Activated CD4-positive, alpha-beta memory T cell treated with anti-CD3 and anti-CD28 coated beads for 36 hours (primary cell): ENCODE measurements at places on chromosomes 16 and 17. TPM values are rescaled to one million over a fixed set of nuclear protein-coding genes. Genes with fewer than 3 reads are reported as not detected.
A peak's percentile ranks its signal among the peaks of the same experiment; 100 is the strongest.

Gene CCDC200
- not detected for total RNA-seq

Gene MEOX1
- 0.67 TPM for total RNA-seq

Gene RASL10B
- total RNA-seq: 0.73 TPM

Gene GPR179
- total RNA-seq: 0.10 TPM

GRCh38 chr16:31010585-31011325 lies at the start of gene STX1B:
STX1B (minus strand) TSS chr16:31010638; CDS start chr16:31010396, 242 bp downstream.
- H3K27me3 ChIP-seq: peaks cover 16% of the 10 kb centered on the region
- peak within 1 kb of the TSS; percentile 59 for H3K4me3 ChIP-seq
- no peaks in the 10 kb centered on the region for H3K36me3 ChIP-seq
- peak; percentile 60 for DNase-seq
- H3K4me1 ChIP-seq: peaks cover 14% of the 10 kb centered on the region
- H3K27ac ChIP-seq: no peak within 1 kb of the TSS

- H3K27ac ChIP-seq: no peak overlapping the region
- no peaks in the 10 kb centered on the region for H3K36me3 ChIP-seq
- no peaks in the 10 kb centered on the region for H3K27me3 ChIP-seq
Observed at GRCh38 chr16:53094013-53094630, 39.3 kb downstream of the CHD9 start.

- no peaks in the 10 kb centered on the region for H3K36me3 ChIP-seq
- peaks cover 32% of the 10 kb centered on the region for H3K4me1 ChIP-seq
- DNase-seq: peak; percentile 68
- H3K27ac ChIP-seq: peak overlapping the region; percentile 87
- H3K4me3 ChIP-seq: peak overlapping the region; percentile 67
- peaks cover 12% of the 10 kb centered on the region for H3K27me3 ChIP-seq
Observed at GRCh38 chr16:19118938-19119431, 5.2 kb downstream of the ITPRIPL2 start.

DNA sequence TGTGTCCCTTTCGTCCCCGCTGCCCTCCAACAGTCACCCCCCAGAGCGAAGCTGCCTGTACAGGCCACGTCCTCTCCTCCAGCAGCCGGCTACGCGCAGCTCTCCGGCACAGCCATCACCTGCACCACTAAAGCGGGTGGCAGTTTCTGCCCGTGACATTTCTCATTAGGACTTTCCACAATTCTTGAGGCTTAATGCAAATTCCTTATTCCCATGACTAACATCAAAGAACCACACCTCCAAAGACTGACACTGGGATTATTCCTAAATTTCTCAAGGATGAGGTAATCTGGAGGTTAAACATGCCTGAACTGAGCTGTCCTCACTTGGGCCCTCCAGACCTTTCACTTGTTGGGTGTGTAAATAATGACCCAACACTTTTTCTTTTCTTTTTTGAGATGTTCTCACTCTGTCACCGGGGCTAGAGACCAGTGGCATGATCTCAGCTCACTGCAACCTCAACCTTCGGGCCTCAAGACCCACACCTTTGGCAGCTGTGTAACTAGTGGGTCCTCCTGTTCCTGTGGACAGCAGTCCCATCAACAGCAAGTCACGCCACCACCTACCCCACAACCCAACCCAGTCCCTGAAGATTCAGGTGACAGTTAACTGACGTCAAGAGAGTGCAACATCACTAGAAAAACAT lies 11.7 kb downstream of the ANKRD11 start:
- DNase-seq: no peak
- no peaks in the 10 kb centered on the region for H3K27me3 ChIP-seq
- H3K27ac ChIP-seq: peak overlapping the region; percentile 55
- H3K36me3 ChIP-seq: peaks cover 21% of the 10 kb centered on the region
- no peak overlapping the region for H3K4me3 ChIP-seq
- H3K4me1 ChIP-seq: peaks cover 90% of the 10 kb centered on the region

- no peaks in the 10 kb centered on the region for H3K27me3 ChIP-seq
- no peak overlapping the region for H3K27ac ChIP-seq
- H3K4me1 ChIP-seq: no peaks in the 10 kb centered on the region
- H3K4me3 ChIP-seq: no peak overlapping the region
- no peaks in the 10 kb centered on the region for H3K36me3 ChIP-seq
Observed at GRCh38 chr16:22075043-22075757, 17.1 kb upstream of the VWA3A start.

GRCh38 chr16:54317101-54317611 lies 30.6 kb upstream of the IRX3 start:
- no peak for DNase-seq
- H3K27ac ChIP-seq: no peak overlapping the region
- H3K27me3 ChIP-seq: no peaks in the 10 kb centered on the region
- H3K36me3 ChIP-seq: no peaks in the 10 kb centered on the region
- no peaks in the 10 kb centered on the region for H3K4me1 ChIP-seq
- no peak overlapping the region for H3K4me3 ChIP-seq

DNA sequence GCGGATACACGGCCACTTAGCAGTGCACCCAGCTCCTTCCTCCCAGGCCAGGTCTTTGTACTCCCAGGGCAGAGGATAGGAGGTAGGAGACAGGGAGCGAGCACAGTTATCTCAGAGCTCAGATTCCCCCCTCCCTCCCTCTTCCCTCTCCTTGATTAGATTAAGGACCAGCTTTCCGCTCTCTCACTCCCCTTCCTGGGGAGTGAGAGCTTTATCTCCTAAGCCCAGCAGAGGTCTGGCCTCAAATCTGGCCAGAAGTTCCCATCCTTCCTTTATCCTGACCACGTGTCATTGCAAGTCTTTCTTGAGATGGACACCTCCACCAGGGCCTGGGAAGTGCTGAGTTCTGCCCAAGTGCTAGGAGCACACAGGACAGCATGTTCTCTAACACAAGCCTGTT lies 5.1 kb downstream of the ARL4D start:
- H3K4me1 ChIP-seq: peaks cover 5% of the 10 kb centered on the region
- no peak for DNase-seq
- no peaks in the 10 kb centered on the region for H3K36me3 ChIP-seq
- peaks cover 2% of the 10 kb centered on the region for H3K27me3 ChIP-seq

- no peaks in the 10 kb centered on the region for H3K36me3 ChIP-seq
- H3K4me3 ChIP-seq: no peak overlapping the region
- H3K27me3 ChIP-seq: peaks cover 11% of the 10 kb centered on the region
- H3K4me1 ChIP-seq: no peaks in the 10 kb centered on the region
- no peak for DNase-seq
Observed at GRCh38 chr16:20355114-20355782, 2.7 kb upstream of the UMOD start.

- peak overlapping the region; percentile 44 for H3K27ac ChIP-seq
- H3K27me3 ChIP-seq: no peaks in the 10 kb centered on the region
- peaks cover 47% of the 10 kb centered on the region for H3K4me1 ChIP-seq
- no peak for DNase-seq
- peaks cover 3% of the 10 kb centered on the region for H3K36me3 ChIP-seq
Observed at GRCh38 chr17:42282478-42283080, 5.7 kb upstream of the STAT5A start.

DNA sequence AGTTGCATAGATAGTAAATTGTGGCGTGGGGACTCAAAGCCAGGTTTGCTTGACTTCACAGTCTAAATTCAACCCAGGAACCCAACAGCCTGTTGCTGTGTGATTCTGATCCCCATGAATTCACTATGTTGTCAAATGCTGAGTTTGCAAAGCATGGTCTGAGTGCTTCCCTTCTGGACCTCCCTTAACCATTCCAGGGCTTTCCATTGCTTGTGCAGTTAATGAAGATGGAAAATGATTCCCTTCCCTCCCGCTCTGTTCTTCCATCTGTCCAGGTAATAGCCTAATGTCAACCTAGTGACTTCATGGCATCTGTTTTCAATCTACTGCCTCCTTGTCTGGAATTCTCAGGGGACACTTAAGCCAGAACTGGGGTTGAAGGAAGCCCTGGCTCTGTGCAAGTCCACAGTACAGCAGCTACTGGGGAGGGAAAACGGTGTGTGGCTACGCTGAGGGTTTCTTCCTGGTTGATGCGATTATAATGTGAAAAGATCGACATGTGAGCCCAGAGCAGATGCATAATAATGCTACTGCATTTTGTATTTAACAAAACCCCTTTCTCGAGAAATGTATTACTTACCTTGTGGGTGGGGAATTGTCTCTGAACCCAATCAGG lies 206.7 kb downstream of the CDH13 start:
- no peak overlapping the region for H3K27ac ChIP-seq
- H3K4me3 ChIP-seq: no peak overlapping the region
- H3K27me3 ChIP-seq: peaks cover 1% of the 10 kb centered on the region
- no peaks in the 10 kb centered on the region for H3K36me3 ChIP-seq

DNA sequence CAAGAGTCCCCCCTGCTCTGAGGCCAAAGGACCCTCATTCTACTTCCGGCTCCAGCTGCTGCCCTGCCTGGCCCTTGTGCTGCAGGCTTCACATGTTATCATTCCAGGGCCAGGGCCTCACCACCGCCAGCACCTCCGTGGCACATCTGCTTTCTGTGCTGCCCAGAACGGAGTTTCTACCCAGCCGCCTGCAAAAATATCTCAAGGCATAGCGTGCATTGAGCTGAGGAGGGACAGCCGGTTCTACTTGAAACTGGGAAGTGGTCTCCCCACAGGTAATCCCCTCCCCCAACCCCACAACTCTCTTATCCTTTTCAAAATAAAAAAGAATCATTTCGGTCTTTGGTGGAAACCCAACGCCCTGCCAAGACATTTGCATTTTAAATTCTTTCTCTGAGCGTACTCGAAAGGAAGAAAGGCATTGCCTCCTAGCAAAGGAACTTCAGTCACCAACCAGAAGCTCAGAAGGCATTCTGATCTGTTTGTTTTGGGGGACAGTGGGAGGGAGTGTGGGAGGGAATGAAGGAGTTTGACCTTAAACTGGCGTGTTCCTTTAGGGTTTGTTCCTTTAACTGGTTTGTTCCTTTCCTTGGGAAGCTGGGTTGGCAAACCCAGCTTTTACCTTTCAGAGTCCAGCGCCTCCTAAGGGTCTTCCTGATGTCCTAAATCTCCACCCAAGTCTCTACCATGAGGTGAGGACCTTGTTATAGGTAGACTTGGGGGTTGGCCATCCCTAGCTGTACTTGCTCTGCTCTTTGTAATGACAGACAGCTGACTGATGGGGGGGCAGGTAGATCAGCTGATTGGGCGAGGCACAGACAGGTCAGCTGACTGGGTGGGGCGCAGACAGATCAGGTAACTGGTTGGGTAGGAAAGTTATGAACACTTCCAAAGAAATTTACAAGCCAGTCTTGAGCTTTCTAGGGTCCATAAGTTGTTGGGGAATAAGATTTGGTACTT lies 33.4 kb upstream of the PIK3R6 start:
- H3K4me3 ChIP-seq: no peak overlapping the region
- peaks cover 38% of the 10 kb centered on the region for H3K36me3 ChIP-seq
- no peak for DNase-seq
- H3K27me3 ChIP-seq: no peaks in the 10 kb centered on the region

- DNase-seq: no peak
- no peak overlapping the region for H3K4me3 ChIP-seq
- H3K27ac ChIP-seq: peak overlapping the region; percentile 9
- H3K4me1 ChIP-seq: no peaks in the 10 kb centered on the region
Observed at GRCh38 chr17:78687944-78688343, 94.1 kb downstream of the CYTH1 start.

- H3K4me1 ChIP-seq: no peaks in the 10 kb centered on the region
- no peaks in the 10 kb centered on the region for H3K36me3 ChIP-seq
- no peak for DNase-seq
- H3K27ac ChIP-seq: no peak overlapping the region
- no peak overlapping the region for H3K4me3 ChIP-seq
- H3K27me3 ChIP-seq: no peaks in the 10 kb centered on the region
Observed at GRCh38 chr16:52757746-52758472, 211.0 kb upstream of the TOX3 start.

GRCh38 chr17:38743556-38744171 lies 4.5 kb downstream of the PCGF2 start:
- H3K4me3 ChIP-seq: no peak overlapping the region
- no peak for DNase-seq
- no peaks in the 10 kb centered on the region for H3K36me3 ChIP-seq
- H3K27me3 ChIP-seq: peaks cover 28% of the 10 kb centered on the region
- peaks cover 7% of the 10 kb centered on the region for H3K4me1 ChIP-seq
- no peak overlapping the region for H3K27ac ChIP-seq
